OCI-LY7 (cell line): ENCODE measurements at places on chromosomes 11 and 22. TPM values are rescaled to one million over a fixed set of nuclear protein-coding genes. Genes with fewer than 3 reads are reported as not detected.

DNA sequence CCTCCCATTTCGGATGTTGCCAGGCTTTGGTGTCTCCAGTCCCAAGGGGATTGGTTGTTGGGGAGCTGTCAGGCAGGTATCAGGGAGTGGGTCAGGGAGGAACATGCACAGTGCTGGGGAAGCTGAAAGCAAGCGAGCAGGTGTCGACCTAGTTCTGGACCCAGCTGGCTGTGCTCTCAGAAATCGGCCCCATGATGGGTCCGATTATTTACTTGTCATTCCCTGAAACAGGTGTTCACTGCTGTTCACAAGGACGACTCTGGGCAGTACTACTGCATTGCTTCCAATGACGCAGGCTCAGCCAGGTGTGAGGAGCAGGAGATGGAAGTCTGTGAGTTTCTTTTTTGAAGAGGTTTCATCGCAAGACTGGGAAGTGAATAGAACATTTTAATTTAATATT, 76.8 kb downstream of the JAM3 start:
- no peak for DNase-seq

Gene APOA1
- total RNA-seq = 0.41 TPM in 1 of 2 replicates, not detected in the other

DNA sequence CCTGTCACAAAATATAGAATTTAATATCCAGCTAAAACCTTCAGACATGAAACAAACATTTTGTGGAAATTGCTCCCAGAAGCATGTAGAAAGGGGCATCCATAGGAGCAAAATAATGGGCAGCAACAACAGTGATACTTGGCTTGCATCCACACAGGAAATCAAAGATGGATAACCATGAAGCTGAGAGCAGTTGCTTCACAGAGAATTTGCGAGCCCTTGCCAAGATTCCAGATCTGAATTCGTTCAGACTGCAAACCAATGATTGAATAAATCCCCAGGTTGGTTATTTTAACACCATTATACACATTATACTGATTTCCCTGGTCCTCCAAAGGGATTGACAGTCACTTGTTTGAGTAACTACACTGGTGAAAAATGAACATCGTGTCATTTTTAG, 15.6 kb upstream of the OR51L1 start:
- DNase-seq = no peak

DNA sequence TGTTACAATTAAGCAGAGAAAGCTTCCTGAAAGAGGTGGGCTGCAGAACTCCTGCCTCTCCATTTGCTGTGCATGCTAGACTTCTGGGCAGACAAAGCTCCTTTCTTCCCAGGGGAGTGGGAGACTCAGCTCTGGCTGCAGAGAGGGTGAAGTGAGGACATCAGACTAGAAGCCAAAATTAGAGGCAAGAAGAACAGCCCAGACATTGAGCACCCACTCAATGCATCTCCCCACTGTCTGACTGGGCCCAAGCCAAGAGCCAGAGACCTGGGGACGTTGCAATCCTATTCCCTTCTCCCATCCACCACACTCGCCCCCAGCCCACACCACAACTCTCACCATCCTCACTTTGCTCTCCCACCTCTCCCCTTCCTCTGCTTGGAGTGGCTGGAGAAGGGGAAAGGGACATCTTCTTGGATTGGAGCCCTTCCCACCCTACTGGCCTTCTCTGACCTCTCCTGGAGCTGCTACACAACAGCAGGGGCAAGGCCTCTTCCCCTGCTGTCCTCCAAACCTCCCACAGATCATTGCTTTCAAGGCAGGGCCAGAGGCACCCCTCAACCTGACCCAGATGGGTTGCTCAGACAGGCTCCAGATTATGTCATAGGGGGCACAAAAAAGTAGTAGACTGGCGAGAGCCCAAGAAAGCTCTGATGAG, 477.7 kb upstream of the CADM1 start:
- no peak for DNase-seq

Gene USP2
- 20.6 and 24.5 TPM in 2 replicates for total RNA-seq

- DNase-seq = no peak
Observed at GRCh38 chr22:27344546-27344945, 457.0 kb downstream of the MN1 start.

Gene BTG4
- not detected in 2 replicates for total RNA-seq

- DNase-seq = no peak
Observed at GRCh38 chr11:126311401-126312291, 7.8 kb downstream of the DCPS start.

DNA sequence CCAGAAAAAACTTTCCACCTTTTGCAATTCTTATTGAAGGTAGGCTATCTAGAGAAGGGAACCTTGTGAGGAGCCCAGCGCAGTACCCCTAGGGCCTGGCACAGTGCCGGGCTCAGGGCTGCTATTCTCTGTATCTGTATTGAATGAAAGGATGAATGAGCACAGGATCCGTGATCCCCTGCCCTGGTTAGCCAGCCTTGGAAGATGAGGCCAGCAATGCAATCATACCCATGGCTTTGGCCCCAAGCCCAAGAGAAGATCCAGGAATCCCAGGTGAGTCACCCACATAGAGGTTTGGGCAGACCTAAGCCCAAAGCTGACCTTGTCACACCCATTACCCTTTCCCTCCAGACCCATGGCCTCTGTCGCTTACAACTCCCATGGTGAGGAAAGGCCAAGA, 92.5 kb upstream of the CD82 start:
- no peak for DNase-seq

Gene PRG2
- total RNA-seq = 1.1 and 1.2 TPM in 2 replicates

DNA sequence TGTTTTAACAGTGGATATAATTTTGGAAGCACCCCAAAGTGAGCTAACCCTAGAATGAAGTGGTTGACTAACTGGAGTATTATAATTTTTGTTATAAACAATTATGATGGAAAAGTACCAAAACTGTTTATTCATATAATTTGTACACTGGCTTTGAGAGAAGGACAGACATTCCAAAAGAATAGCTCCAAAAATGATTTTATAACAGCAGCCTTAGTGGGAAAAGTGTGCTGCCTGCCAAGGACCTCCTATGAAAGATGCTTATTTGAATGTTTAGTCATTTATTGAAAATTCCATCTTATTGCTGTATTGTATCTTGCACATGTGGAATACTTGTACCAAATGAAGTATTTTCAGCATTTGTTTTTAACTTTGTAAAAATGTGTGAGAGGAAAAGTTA, 169.8 kb downstream of the GUCY1A2 start:
- no peak for DNase-seq
